Stimulated activated CD8-positive, alpha-beta memory T cell treated with anti-CD3 and anti-CD28 coated beads, Interleukin-12 subunit alpha, Interleukin-12 subunit beta, amount 100 ng/mL, for 4 hours (primary cell): ENCODE measurements at places on chromosomes 3 and 15.

GRCh38 chr15:78265137-78265460 is 737 bp downstream of the DNAJA4 start:
- no peak for DNase-seq

DNA sequence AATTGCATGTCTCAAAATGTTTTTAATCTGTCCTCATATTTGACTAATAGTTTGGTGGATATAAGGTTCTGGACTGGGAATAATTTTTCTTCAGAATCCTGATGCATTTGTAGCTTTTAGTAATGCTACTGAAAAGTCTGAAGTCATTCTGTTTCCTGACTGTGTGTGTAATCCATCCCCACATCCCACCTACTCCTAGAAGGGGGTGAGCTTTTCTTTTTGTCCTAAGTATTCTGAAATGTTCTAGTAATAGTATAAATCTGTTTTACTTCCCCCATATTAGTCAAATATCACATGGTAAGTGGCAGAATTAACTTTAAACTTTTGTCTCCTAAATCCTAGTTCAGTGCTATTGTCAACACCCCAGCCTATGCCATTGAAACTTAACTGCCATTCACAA is 162.8 kb downstream of the GREM1 start:
- DNase-seq, result no peak

DNA sequence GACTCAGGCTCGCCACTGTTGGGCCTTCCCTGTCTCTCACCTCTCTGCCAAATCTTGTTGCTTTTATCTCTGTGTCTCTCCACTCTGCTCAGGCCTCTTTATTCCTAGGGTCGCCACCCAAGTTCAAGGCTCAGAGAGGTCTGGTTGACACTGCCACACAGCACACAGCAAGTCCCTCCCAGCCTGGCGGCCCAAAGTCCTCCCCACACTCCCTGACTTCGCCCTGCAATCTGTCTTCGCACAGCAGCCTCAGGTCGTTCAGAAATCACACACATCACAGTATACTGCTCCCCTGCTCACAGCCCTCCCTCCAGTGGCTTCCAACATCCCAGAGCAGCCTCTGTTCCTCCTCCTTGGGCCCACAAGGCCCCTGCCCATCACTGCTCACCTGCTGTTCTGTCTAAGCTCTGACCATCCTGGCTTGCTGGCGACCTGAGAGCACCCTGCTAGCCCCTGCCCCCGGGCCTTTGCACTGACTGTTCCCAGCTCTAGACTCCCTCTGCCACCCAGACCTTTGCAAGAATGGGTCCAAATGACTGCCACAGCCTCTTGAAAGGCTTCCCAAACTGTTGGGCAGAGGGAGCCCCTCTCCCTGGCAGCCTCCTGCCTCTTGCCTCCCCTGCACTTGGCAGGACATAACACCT is 48.4 kb downstream of the MGLL start:
- DNase-seq, result no peak

DNA sequence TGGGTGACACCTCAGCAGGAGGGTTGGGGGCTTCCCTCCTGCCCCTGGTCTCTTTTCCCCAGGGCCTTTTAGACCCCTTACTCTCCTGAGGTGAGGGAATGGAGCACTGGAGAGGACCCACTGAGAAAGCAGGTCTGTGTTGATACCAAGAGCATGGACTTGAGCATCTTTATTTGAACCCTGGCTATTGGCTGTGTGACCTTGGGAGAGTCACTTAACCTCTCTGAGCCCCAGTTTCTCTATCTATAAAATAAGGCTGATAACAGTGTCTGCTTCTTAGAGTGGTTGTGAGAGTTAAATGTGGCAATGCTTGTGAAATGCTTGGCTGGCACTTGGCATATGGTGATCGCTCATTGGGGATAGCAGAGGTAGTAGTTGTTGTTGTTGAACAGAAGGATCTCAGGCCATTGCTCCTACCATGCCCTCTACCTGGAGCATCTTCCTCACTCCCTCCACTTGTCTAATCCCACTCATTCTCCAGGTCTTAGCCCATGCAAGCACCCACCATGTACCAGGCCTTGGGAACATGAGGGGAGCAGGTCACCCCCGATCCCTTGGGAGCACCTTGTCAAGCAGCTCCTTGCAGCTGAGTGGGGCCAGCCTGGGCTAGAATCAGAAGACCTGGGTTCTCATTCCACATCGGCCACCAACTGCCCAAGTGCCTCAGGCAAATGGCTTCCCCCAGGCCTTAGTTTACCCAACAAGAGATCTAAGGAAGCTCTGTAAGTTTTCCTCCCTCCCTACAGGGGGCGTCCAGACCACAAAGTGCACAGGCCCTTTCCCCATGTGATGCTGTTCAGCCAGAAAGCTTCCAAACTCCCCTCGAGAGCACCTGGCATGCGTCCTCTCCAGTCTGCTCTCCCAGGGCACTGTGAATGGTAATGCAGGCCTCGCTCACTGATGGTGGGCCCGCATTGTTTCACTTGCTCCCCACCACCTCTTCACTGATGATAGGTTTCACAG is 96.7 kb downstream of the LSM3 start:
- DNase-seq, result no peak

DNA sequence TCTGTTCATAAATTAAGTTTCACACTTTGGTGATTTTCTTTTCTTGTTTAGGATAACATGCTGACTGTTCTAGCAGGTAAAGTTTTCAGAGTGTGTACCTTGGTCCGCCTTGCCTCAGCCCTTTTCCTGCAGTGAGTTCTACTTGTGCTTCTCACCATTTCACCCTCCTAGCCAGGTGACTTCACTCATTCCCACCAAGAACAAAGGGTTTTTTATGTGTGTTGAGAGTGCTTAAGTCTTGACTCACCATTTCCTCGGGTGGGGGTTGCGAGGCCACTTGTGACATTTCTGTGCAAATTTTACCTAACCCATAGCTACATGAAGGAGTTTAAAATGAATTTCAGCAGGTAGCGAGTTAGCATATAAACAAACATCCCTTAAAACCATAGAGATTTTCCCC is 81.4 kb downstream of the C3orf38 start:
- no peak for DNase-seq

- DNase-seq, result no peak
Observed at GRCh38 chr3:136120373-136121348, 75.5 kb downstream of the MSL2 start.

DNA sequence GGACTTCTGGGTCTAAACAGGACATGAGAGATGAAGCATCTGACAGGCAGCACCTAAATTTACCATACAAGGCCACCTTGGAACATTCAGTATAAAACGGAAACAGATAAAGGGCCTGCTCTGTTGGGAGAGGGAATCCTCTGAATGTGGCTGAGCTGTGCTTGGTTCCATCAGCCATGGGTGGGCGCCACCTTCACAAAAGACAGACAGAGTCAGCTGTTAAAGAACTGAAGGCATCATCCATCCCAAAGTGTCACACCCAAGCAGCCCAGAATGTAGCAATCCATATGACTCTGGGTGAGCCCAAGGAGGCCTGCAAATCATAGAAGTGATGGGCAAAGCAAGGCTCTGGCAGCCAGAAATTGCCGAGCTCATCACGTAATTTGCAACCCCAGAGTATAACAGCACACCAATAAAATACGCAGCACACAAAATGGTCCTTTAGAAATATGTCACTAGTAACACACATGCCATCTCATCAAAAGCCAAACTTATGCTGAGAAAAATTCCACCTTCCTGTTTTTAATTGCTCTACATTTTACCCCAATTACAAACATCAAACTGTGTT is 24.8 kb upstream of the RBP1 start:
- no peak for DNase-seq

DNA sequence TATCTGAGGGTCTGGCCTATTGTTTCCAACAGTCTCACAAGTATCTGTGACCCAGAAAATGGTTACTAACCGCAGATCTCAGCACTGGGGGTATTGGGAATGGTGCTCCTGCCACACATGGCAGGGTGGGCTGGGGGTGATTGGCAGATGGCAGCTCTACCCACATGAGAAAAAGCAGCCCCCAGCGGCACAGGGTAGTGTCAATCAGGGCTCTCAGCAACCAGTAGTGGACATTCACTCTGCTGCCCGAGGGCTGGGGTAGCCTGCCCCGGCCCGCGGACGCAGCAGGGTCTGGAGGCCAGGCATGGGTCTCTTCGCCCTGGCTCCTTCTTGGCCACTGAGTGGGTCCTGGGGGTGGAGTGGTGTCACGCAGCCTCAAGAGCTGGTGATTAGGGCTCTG is 8.6 kb downstream of the DNAH1 start:
- DNase-seq, result no peak

DNA sequence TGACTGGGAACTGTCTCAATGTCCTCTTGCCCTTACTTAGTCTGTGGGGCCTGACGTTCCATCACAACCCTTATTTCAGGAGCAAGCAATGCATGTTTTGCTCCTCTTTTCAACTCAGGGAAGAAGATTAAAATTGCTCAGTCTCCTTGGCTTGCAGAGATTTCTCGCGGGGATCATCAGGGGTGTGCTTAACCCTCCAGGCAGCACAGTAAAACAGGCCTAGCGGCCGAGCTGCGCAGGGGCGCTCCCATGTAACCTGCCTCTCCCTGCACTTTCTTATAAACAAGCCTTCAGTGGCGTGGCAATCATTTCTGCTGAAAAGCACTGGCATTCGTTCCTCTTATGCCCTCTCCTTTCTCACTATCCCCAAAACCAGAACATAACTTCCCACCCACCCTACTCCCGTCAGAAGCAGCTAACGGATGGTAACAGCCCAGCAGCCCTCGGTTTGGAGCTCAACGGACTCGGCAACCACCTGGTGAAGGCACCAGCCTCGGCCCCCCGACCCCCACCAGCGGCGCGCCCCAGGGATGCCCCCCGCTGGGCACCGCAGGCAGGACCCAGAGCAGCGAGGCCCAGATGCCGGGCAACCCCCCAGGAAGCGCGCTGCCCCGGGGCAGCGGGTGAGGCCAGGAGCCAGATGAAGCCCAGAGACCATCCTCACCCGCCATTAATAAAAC is 1.1 kb downstream of the MCF2L2 start:
- no peak for DNase-seq

DNA sequence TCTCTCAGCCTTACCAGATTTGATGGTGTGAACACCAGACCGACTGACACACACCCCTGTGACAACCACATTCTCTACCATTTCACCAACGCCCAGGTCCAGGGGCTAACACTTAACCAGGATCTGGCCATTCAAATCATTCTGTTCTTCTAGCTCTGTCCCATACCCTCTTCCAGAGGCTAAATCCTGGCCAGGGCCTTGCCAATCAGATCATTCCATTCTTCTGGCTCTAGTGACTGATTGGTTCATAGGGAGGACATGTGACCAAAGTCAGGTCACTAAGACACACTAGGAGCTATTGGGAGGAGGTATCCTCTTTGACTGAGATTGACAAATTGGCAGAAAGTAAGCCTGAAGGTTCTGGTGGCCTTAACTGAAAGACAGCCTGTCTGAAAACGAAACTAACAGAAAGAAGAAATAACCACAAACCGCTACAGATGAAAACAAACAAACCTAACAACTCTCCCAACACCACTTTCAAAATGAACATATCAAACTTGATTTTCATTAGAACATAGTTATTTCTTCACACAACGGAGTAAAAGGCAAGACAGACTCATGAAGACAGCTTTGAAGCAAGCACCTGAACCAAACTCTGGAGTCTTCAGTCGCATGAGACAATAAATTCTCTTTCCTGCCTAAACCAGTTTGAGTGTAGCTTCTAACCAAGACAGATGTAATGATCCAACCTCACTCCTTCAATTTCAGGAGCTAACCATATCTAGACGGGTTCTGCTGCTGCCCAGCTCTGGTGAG is 68.5 kb downstream of the TRANK1 start:
- no peak for DNase-seq
